ENCODE measurements at places on chromosomes 16 and 17. TPM values are rescaled to one million over a fixed set of nuclear protein-coding genes. Genes with fewer than 3 reads are reported as not detected.

DNA sequence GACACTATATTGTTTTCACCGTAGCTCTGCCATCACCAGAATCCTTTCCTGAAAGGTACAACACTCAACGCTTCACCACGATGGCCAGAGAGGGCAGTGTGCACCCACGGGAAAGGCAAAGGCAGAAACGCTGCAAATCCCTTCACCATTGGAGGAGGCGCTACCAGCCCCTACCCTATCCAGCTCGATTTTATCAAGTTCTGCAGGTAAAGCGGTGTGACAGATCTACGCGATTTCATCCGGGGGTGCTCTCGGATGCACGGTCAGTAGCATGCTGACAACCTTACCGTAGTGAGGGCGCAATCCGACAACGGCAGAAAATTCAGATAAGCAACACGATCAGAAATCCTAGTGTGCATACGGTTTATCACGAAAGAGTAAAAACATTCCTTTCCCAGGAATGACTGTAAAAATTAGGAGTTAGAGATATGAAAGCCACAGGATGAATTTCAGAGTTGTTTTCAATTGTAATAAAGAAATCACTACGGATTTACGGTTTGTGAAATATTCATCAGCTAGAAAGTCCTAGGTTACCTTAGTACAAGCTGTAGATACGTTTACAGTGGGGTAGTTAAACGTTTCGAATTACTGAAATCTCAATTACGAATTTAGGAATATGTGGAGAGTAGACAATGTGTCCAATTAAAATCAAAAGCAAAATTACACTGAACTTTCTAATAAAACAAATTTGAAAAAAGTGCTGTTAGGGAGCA is 1.8 kb downstream of the NETO2 start:
- peak; percentile 96 for DNase-seq
- peak overlapping the region; percentile 84 for H3K4me3 ChIP-seq
- H3K27ac ChIP-seq = peak overlapping the region; percentile 51
- H3K27me3 ChIP-seq = peaks cover 18% of the 10 kb centered on the region
- peaks cover 34% of the 10 kb centered on the region for H3K4me1 ChIP-seq

- H3K27me3 ChIP-seq = no peaks in the 10 kb centered on the region
- peaks cover 34% of the 10 kb centered on the region for H3K4me1 ChIP-seq
- no peak overlapping the region for H3K27ac ChIP-seq
Observed at GRCh38 chr16:53090286-53090590, 35.4 kb downstream of the CHD9 start.

DNA sequence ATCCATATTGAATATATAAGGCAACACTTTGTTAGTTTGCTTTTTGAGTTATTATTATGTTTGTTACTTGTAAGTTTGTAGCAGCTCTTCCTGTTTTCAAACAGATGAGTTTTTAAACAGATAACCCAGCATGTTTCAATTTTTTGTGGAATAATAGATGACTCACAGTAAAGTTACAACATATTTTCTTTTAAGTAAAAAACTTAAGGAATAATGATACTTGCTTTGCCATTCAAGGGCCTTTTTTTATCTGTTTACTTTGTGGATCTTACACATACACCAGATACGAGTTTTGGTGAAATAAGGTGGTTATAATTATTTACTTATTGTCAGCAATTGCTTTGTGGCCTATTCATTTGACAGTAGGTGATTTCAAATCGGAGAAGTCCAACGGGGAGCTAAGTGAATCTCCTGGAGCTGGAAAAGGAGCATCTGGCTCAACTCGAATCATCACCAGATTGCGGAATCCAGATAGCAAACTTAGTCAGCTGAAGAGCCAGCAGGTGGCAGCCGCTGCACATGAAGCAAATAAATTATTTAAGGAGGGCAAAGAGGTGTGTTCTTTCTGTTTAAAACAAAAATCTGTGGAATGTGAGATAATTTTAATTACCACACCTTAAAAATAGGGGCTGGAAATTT is 66.3 kb downstream of the BPTF start:
- H3K27me3 ChIP-seq = no peaks in the 10 kb centered on the region
- no peak overlapping the region for H3K4me3 ChIP-seq
- DNase-seq = peak; percentile 51
- peaks cover 40% of the 10 kb centered on the region for H3K36me3 ChIP-seq

GRCh38 chr17:75325827-75326225 is 36.6 kb upstream of the SLC25A19 start:
- H3K27me3 ChIP-seq = no peaks in the 10 kb centered on the region
- H3K27ac ChIP-seq = peak overlapping the region; percentile 67
- no peak overlapping the region for H3K4me3 ChIP-seq
- peaks cover 32% of the 10 kb centered on the region for H3K36me3 ChIP-seq

- H3K27me3 ChIP-seq = no peaks in the 10 kb centered on the region
- no peak overlapping the region for H3K27ac ChIP-seq
- H3K36me3 ChIP-seq = peaks cover 8% of the 10 kb centered on the region
- no peak overlapping the region for H3K4me3 ChIP-seq
- DNase-seq = no peak
Observed at GRCh38 chr17:57644326-57644725, 100.8 kb downstream of the CCDC182 start.

GRCh38 chr17:17535957-17536356 is 39.8 kb upstream of the RASD1 start:
- H3K27me3 ChIP-seq = peaks cover 5% of the 10 kb centered on the region
- no peak overlapping the region for H3K27ac ChIP-seq
- H3K4me1 ChIP-seq = no peaks in the 10 kb centered on the region
- no peak for DNase-seq
- no peak overlapping the region for H3K4me3 ChIP-seq
- no peaks in the 10 kb centered on the region for H3K36me3 ChIP-seq

DNA sequence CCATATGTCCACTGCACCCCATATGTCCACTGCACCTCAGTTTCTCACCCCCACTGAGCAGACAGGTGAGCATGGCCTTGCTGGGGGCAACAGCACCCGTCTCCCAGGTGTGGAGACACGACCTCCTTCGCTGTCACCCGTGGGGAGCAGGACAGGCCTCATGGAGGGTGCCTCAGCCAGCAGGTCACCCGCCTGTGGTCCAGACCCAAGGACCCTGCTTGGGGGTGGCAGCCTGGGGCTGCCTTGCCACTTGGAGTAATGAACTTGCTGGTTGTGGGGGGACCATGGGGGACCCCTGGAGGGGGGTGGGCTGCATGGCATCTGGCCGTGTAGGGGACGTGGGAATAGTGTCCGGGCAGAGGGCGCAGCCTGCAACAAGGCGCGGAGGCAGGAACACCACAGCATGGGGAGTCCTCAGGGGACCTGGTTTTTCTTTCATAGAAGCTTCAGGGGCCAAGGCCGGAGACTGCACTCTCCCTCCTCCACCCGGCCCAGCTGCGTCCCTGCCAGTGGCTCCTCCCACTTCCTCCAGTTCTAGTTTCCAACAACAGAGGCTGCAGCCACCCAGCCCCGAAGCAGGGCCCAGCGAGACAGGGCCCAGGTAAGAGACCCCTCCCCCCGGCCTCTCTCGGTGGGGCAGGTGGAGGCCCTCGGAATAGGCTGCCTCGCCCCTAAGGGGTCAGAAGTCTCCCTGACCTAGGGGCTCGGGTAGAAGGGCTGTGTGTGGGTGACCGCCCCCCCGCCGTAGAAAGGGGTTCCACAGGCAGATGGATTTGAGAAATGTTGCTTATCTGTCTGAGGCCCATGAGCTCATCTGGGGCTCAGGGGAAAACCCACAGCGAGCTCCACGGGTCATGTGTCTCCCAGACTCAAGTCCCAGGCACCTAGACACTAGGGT is at the start of gene NHLRC4:
NHLRC4 (plus strand) TSS at position 531 of the 898 bp plus-strand sequence. CDS start 1,043 bp downstream, outside the sequence.
- no peaks in the 10 kb centered on the region for H3K36me3 ChIP-seq
- H3K27me3 ChIP-seq = peaks cover 2% of the 10 kb centered on the region
- H3K4me3 ChIP-seq = peak within 1 kb of the TSS; percentile 79
- DNase-seq = peak; percentile 90
- peak within 1 kb of the TSS; percentile 87 for H3K27ac ChIP-seq
- H3K4me1 ChIP-seq = peaks cover 24% of the 10 kb centered on the region

DNA sequence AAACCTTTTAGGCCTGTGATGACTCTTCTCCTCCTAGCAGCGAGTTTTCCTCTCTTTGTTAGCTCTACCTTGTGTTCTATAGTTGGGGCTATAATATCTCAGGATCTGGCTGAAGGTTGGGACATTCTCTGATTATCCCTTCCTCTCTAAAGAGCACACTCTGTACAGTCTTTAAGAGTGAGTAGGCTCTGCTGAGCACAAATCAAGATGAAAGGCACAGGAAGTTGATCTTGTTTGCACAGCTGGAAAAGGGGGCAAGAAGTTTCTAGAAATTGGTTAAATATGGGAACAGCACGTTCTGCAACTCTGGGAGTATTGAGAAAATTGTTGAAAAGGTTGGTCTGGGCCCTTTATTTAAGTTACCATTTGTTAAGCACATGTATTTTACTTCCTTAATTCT is 240.9 kb downstream of the CDH11 start:
- H3K27me3 ChIP-seq = no peaks in the 10 kb centered on the region
- H3K4me3 ChIP-seq = no peak overlapping the region
- H3K27ac ChIP-seq = no peak overlapping the region
- H3K4me1 ChIP-seq = no peaks in the 10 kb centered on the region
- H3K36me3 ChIP-seq = no peaks in the 10 kb centered on the region

GRCh38 chr16:77805398-77805797 is 17.0 kb downstream of the VAT1L start:
- no peak overlapping the region for H3K27ac ChIP-seq
- no peak for DNase-seq

- no peaks in the 10 kb centered on the region for H3K36me3 ChIP-seq
- H3K27ac ChIP-seq = peak within 1 kb of the TSS; percentile 76
- peaks cover 3% of the 10 kb centered on the region for H3K4me1 ChIP-seq
- peak within 1 kb of the TSS; percentile 67 for H3K4me3 ChIP-seq
Observed at GRCh38 chr17:75587675-75588595, at the start of gene MYO15B. Gene MYO15B, plus strand, starts transcription at chr17:75587800. Its CDS starts 258 bp downstream, at chr17:75588058.

DNA sequence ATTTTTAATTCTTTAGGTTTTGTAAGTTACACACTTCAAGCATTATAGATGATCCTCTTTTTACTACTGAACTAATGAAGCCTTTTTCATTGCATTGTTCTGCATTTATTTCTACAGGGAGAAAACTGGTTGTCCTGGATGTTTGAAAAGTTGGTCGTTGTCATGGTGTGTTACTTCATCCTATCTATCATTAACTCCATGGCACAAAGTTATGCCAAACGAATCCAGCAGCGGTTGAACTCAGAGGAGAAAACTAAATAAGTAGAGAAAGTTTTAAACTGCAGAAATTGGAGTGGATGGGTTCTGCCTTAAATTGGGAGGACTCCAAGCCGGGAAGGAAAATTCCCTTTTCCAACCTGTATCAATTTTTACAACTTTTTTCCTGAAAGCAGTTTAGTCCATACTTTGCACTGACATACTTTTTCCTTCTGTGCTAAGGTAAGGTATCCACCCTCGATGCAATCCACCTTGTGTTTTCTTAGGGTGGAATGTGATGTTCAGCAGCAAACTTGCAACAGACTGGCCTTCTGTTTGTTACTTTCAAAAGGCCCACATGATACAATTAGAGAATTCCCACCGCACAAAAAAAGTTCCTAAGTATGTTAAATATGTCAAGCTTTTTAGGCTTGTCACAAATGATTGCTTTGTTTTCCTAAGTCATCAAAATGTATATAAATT is 53.0 kb downstream of the TUBD1 start:
- H3K27ac ChIP-seq = peak overlapping the region; percentile 99
- H3K4me3 ChIP-seq = peak overlapping the region; percentile 98
- H3K4me1 ChIP-seq = peaks cover 33% of the 10 kb centered on the region
- DNase-seq = peak; percentile 76
- H3K27me3 ChIP-seq = peaks cover 2% of the 10 kb centered on the region

- H3K4me1 ChIP-seq = peaks cover 16% of the 10 kb centered on the region
- H3K4me3 ChIP-seq = no peak overlapping the region
- DNase-seq = no peak
- H3K27ac ChIP-seq = no peak overlapping the region
- peaks cover 76% of the 10 kb centered on the region for H3K36me3 ChIP-seq
Observed at GRCh38 chr17:38762231-38762630, 9.7 kb downstream of the PSMB3 start.

DNA sequence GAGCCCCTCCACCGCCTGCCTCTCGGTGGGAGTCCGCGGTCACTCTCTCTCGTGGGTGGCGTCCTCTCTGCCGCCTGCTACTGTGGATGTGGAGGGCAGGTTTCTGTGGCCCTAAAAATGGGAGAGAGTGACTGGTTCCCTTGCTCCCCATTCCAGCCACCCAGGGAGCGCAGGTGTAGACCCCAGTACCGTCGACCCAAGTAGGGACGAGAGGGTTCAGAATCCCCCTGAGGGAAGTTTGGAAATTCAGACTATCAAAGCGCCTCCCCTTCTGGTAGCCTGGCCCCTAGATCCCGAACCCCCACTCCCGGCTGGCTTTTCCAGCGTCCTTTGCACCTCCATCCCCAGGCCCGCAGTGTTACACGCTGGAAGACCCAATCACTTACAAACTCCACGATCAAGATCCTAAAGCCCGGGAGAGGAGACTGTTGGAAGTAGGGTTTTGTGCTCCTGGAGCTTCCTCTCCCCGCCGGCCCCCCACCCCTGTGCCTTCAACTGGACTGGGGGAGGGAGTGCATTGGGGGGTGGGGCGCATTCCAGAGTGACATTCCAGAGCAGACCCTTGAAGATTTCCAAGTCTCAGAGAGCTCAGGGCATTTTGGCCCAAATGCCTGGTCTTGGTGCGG is 991 bp downstream of the GPRC5C start:
- peak overlapping the region; percentile 34 for H3K4me3 ChIP-seq
- peaks cover 67% of the 10 kb centered on the region for H3K27me3 ChIP-seq
- no peak overlapping the region for H3K27ac ChIP-seq
- no peak for DNase-seq
- peaks cover 11% of the 10 kb centered on the region for H3K4me1 ChIP-seq
- H3K36me3 ChIP-seq = no peaks in the 10 kb centered on the region

GRCh38 chr17:34045990-34046389 is 209.1 kb upstream of the CCL2 start:
- H3K4me3 ChIP-seq = no peak overlapping the region
- H3K36me3 ChIP-seq = no peaks in the 10 kb centered on the region
- no peaks in the 10 kb centered on the region for H3K27me3 ChIP-seq
- no peak for DNase-seq

MYH8 gene
- not detected for total RNA-seq

FN3KRP gene
- 43.4 TPM for total RNA-seq

KRTAP2-1 gene
- not detected for total RNA-seq

TBC1D26 gene
- not detected for total RNA-seq

OR4D1 gene
- 0.14 TPM for total RNA-seq

TNFRSF13B gene
- not detected for total RNA-seq

CCL8 gene
- total RNA-seq = not detected

MYO19 gene
- 167 TPM for total RNA-seq

CFAP52 gene
- not detected for total RNA-seq
